WERI-Rb-1 (cell line): ENCODE measurements at places on chromosomes 7 and 10.

DNA sequence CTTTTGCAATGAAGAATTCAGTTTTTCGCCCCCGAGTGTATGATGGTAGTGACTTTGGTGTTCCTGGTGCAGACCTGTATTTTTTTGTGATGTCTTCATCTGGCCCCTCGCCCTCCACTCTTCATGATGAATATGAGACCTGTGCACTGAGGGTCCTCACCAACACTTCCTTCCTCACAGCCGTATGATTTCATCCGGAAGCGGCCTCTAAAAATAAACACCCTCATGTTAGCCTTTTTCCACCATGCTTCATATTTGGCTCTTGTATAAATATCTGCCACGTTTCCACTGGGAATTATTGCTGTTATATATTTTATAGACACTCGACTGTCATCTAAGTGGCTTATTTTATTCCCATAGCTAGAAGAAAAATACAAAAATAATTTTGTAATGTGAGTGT, 160.4 kb downstream of the MGMT start:
- DNase-seq, result no peak

DNA sequence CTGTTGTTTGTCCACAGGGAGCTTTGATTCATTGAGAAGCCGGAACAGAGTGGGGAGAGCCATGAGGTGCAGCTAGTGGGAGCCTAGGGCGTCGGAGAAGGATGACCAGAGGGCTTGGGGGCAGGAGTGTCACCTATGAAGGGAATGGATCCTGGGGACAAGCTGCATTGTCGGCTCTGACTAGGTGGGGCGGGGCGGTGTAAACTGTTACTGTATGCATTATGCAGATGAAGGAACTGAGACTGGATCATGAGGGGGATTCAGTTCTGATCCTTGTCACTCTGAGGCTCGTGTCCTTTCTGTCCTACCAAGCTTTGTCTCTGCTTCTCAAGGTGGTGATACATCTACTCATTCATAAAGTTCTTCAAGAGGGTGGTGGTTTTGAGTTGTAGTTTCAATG, 39.9 kb upstream of the MMD2 start:
- no peak for DNase-seq

DNA sequence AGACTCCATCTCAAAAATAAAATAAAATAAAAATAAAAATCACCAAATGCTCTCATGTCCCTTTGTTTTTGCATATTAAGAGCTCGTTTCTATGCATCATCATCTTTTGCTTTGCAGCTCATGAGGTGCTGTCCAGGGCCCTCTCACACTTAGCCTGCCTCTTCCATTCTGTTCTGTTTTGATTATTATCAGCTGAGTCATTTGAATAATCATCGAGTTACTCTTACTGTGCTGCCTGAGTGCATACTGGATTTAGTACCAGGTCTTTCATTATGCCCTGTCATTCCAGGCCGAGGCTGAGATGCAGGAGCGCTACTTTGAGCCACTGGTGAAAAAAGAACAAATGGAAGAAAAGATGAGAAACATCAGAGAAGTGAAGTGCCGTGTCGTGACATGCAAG, 33.0 kb downstream of the UCMA start:
- no peak for DNase-seq

- no peak for DNase-seq
Measured at GRCh38 chr10:99530108-99531025, 2.4 kb upstream of the NKX2-3 start.

DNA sequence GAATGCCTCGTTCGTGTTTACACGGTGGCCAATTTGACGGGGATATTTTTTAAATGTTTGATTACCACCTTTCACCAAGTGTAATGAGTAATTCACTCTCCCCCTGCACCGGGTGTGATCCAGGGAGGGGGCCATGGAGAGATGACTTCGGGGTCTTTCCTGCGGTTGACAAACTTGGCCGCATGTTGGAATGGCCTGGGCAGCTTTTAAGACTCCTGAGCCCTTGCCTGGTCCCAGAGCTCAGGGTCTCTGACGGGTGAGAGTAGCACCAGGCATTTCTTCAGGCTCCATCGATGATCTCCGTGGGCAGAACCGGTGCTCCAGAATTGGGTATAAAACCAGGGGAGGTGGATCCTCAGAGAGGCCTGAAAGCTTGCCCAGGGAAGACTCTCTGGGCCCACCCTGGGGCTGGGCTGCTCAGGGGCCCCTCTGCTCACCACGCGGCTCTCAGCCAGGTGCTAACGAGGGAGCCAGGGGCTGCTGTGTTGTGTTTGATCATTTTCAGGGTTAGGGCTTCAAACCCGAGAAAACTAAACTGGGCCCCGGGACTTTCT, 882 bp downstream of the ZNF282 start:
- DNase-seq, result no peak

- DNase-seq, result no peak
Measured at GRCh38 chr7:158303121-158303520, 284.5 kb downstream of the PTPRN2 start.

GRCh38 chr7:94557215-94557614, 47.6 kb downstream of the CASD1 start:
- DNase-seq, result no peak

GRCh38 chr10:74153123-74153522, 2.1 kb downstream of the ADK start:
- DNase-seq, result no peak

DNA sequence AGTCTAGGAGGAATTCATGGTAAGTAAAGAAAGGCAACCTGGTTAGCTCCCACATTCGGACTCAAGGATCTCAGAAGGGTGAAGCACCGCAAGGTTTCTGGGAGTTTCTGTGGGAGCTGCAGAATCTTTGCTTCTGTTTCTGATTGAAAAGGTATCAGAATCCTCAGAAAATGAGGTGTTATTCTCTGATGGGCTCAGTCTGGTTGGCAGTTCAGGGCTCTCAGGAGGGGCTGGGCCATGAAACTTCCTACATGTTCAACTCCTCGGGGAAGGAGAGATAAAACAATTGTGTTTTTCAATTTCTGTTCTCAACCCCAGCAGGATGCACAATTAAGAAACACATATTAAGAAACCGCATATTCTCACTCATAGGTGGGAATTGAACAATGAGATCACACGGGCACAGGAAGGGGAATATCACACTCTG, 9.1 kb downstream of the OR2A7 start:
- DNase-seq, result no peak

DNA sequence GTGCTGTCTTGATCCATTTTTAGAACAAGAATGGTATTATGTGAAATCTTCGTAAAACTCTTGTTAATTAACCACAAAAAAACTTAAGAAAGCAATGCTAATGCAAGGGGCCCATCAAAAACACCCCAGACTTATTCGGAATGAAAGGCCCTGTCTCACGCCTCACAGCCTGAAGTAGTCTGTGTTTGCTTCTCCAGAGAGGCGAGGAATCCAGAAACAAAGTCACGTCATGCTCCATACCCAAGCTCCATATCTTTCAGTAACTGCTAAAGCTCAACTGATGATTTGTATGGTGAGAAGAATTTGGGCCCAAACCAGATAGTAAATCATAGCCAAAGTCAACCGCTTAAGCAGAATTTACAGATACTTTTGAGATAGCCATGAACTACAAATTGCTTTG, 155.4 kb downstream of the ATE1 start:
- DNase-seq, result no peak

GRCh38 chr10:69728335-69728870, 73.3 kb upstream of the COL13A1 start:
- no peak for DNase-seq
